Sigmoid colon (tissue), 7 donors: ENCODE measurements at places on chromosomes 12 and 14. TPM values are rescaled to one million over a fixed set of nuclear protein-coding genes. Genes with fewer than 3 reads are reported as not detected.

DDX11 gene
- 6.6 TPM for polyA plus RNA-seq

OLR1 gene
- not detected for polyA plus RNA-seq

INSM2 gene
- 0.03 TPM for polyA plus RNA-seq

DPPA3 gene
- polyA plus RNA-seq = not detected

HELB gene
- polyA plus RNA-seq = under 0.01 TPM

SERPINA10 gene
- polyA plus RNA-seq = not detected

CD69 gene
- 2.3 TPM for polyA plus RNA-seq

LTB4R2 gene
- under 0.01 TPM for polyA plus RNA-seq

CPNE6 gene
- polyA plus RNA-seq = not detected

ZNF891 gene
- polyA plus RNA-seq = under 0.01 TPM

GMPR2 gene
- polyA plus RNA-seq = 56.5 TPM

DACT1 gene
- 2.1 TPM for polyA plus RNA-seq

CYP27B1 gene
- 1.2 TPM for polyA plus RNA-seq

SP1 gene
- polyA plus RNA-seq = 16.0 TPM

WNT1 gene
- polyA plus RNA-seq = 0.10 TPM

DDX47 gene
- 22.8 TPM for polyA plus RNA-seq

INHBE gene
- 0.09 TPM for polyA plus RNA-seq

HOXC11 gene
- polyA plus RNA-seq = not detected

KRT77 gene
- 0.01 TPM for polyA plus RNA-seq

SLC10A1 gene
- not detected for polyA plus RNA-seq

KRT4 gene
- polyA plus RNA-seq = not detected

NYNRIN gene
- 0.60 TPM for polyA plus RNA-seq

KERA gene
- not detected for polyA plus RNA-seq

ENDOU gene
- polyA plus RNA-seq = not detected

C12orf60 gene
- polyA plus RNA-seq = 0.69 TPM
